ENCODE measurements at places on chromosomes 4 and X.

DNA sequence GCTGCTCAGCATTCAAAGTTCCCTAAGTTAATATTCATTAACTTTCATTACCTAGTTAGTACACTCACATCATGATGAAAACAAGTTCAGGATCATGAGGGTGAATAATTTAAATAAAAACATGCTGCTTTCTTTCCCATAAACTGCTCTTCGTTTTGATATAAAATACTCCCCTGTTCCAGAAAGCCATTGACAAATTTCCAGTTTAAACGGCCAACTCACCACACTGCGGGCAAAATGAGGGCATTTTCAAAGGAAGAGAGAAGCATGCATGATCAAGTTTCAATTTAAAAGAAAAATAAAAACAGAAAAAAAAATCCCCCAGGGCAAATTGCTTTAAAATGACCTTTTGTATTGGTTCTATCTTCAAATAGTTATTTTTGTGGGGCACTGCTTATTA lies 69.6 kb downstream of the EPHA5 start:
- DNase-seq, result no peak

- DNase-seq, result no peak
Measured at GRCh38 chr4:153206534-153206933, 2.3 kb downstream of the TRIM2 start.

DNA sequence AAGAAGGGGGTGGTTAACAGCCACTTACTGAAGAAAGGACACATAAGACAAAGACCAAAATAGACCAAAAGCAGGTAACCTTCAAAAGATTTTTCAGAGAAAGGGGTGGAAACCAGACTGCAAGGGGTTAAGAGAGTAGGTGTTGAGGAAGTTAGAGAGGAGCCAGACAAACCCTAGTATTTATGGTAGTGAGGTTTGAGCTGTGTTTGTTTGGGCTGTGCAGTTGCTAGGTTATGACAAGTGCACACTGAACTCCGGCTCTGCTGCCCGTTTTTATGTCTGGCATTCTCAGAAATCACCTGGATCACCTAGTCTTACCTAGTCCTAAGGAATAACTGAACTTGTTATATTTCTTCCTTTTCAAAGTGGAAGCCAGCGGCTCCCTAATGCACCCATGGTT lies 22.9 kb upstream of the G3BP2 start:
- no peak for DNase-seq

- DNase-seq, result no peak
Measured at GRCh38 chr4:19025031-19025430, 1003.5 kb upstream of the LCORL start.

- DNase-seq, result no peak
Measured at GRCh38 chrX:111119341-111119740, 23.4 kb downstream of the PAK3 start.

DNA sequence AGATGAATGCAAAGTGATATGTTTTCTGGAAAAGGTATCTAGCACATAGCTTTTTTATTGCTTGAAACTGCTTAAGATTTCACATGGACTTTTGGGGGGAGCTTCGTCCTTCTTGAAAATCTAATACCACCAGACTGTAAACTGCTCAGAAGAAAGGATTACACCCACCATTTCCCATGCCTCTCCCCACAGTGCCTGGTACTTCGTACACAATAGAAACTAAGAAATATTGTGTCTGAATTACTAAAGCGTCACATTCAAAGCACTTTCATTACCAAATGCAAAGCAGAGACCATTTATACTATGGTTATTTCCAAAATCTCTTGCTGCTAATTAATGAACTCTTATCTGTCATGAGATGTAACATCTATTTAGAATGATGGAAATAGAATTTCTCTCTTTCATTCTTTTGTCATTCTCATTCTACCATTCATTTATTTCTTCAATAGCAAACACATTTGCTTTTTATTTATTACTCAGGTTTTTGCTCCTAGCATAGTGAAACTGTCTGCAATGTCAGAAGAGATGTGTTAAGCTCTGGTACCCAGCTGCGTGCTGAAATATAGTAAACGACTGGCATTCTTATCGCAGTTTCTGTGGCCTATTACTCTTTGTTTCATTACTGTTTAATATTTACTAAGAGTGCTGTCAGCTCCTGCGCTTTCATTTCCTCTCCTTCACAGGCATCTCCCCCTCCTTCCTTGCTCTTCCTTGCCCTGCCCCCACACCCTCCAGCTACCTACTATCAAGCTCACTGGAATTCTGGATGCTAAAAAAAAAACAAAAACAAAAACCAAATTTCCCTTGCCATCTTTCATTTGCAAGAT lies 51.4 kb upstream of the RAPGEF2 start:
- no peak for DNase-seq

- no peak for DNase-seq
Measured at GRCh38 chr4:64095398-64095797, 313.9 kb downstream of the TECRL start.

DNA sequence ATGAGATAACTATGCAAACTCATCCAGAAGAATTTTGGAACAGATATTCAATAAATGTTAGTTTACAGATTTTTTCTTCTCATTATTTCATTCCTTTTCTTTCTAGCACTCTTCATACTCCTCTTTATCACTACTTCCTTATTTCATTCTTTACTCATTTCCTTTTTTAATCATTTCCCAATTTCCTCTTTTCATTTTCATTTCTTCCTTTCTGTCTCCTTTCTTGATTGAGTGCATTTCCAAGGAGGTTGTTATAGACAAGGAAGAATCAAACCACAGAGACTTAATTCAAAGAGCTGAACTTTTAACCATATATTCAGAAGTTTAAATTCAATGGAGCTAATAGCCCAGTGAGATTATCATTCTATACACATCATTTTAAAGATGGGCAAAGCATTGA lies 600.7 kb downstream of the ARAP2 start:
- DNase-seq, result no peak

GRCh38 chrX:133959972-133960371 lies 25.4 kb downstream of the GPC3 start:
- no peak for DNase-seq

GRCh38 chr4:102541697-102542096 lies 40.5 kb downstream of the NFKB1 start:
- DNase-seq, result no peak

DNA sequence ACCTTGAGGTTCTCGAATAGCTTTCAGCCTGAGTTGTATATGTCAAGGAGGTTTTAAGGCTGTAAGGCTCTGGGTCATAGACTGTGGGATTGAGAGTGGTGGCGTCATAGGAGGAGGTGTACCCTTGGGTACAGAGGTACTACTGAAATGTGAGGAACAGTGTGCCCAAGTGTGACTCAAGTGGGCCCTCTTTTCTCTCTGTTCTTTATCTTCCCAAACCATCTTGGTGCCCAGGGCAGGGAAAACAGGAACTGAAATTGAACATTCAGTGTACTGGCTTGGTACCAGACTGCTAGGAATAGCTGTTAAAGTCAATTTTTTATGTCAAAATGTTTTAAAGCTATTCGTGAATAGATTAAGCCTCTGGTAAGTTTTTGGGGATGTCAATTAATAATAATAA lies 136.2 kb upstream of the RPS6KA3 start:
- DNase-seq, result no peak

GRCh38 chr4:159487284-159487747 lies 384.4 kb downstream of the RAPGEF2 start:
- no peak for DNase-seq

- DNase-seq, result no peak
Measured at GRCh38 chrX:15500497-15500966, at the start of gene BMX. TSS of gene BMX (plus strand) at chrX:15500807. CDS start at chrX:15508354, 7,547 bp downstream.

- DNase-seq, result no peak
Measured at GRCh38 chr4:16140879-16141249, 57.0 kb upstream of the PROM1 start.

GRCh38 chr4:168843635-168844034 lies 166.4 kb downstream of the CBR4 start:
- DNase-seq, result no peak

- no peak for DNase-seq
Measured at GRCh38 chr4:134337574-134337973, 136.0 kb upstream of the PABPC4L start.

DNA sequence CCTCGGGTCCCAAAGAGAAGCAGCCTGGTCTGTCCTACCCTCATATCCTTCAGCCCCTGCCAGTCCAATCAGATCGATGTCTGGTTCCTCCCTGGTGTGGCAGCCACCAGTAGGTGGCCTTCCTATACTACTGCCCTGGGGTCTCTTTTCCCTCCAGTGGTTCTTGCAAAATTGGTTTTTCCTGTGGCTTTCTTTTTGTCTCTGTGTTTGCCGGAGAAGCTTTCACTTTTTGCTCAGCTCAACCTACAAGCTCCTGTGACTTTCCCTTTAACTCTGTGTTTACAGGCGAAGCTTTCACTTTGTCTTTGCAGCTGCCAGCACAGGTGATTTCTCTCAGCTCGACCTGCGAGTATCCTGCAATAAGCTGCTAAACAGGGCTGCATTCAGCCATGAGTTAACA lies 46.8 kb downstream of the UGT2A3 start:
- no peak for DNase-seq

DNA sequence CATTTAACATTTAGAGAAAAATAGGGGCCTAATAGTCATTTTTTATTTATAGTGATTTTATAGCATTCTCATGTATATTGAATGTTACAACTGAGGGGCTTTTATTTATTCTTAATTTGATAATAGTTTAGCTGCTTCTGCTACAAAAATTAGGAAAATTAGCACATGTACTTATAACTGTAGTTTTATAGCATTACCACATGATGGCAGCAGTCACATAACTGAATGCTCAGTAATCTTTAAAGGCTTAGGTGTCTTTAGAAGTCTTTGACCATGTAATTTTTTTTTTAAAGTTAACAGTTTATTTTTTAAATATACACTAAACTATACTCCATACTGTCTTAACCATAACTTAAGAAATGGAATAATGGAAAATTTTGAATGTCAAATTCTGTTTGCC lies 136.6 kb downstream of the STAG2 start:
- DNase-seq, result no peak

GRCh38 chr4:151850791-151851213 lies 90.0 kb upstream of the GATB start:
- no peak for DNase-seq

DNA sequence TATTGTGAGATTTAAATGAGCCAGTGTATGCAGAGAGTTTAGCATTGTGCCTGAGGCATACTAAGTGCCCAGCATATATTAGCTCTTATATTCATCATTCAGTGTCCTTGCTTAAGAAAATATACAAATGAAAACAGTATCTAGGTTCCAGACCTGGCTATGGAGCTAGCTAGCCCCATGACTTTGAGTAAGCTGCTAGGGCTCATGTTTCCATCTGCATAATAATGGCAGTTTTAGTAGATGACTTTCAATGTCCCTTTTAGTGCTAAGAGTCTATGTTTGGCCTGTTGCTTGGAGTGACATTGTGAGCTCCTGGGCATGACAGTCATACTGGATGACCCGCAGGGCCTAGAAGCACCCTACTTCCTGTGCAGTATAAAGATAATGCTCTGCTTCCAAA lies 435.3 kb downstream of the ZIC3 start:
- DNase-seq, result no peak

GRCh38 chr4:71120831-71121524 lies 127.5 kb downstream of the DCK start:
- DNase-seq, result no peak

Measured in omental fat pad (tissue), 4 donors.